ENCODE measurements at places on chromosomes 3 and 15. TPM values are rescaled to one million over a fixed set of nuclear protein-coding genes. Genes with fewer than 3 reads are reported as not detected.

Gene ISL2
- not detected for total RNA-seq

Gene STRIT1
- not detected for total RNA-seq

Gene BFSP2
- total RNA-seq, result not detected

Gene GOLGA8N
- 2.1 TPM for total RNA-seq

Gene COLQ
- 0.83 TPM for total RNA-seq

Gene TTLL13
- not detected for total RNA-seq

Gene SNUPN
- 11.8 TPM for total RNA-seq

Gene CCR4
- 0.66 TPM for total RNA-seq

Gene RAF1
- 89.2 TPM for total RNA-seq

Gene A4GNT
- not detected for total RNA-seq

Gene MAP6D1
- total RNA-seq, result not detected

Gene KLF13
- 54.6 TPM for total RNA-seq

Gene ITIH1
- not detected for total RNA-seq

Gene SPINK8
- not detected for total RNA-seq

Gene TRPC1
- 11.8 TPM for total RNA-seq

Gene SEMA3F
- 112 TPM for total RNA-seq

Gene LARP6
- total RNA-seq, result 0.30 TPM

Gene INKA1
- 20.0 TPM for total RNA-seq

Gene CASR
- not detected for total RNA-seq

Gene POPDC2
- 0.91 TPM for total RNA-seq

Gene IQCB1
- 17.8 TPM for total RNA-seq

Gene KLHL6
- 0.66 TPM for total RNA-seq

Gene SEMA6D
- total RNA-seq, result 1.3 TPM

Gene AQP9
- total RNA-seq, result not detected

Gene LPP
- 68.7 TPM for total RNA-seq

Gene C3orf62
- 3.3 TPM for total RNA-seq

Gene C3orf38
- 15.5 TPM for total RNA-seq

Gene DNAJB11
- 39.5 TPM for total RNA-seq

Gene APH1B
- total RNA-seq, result 7.8 TPM

Gene P2RY12
- not detected for total RNA-seq

Gene FSTL1
- 258 TPM for total RNA-seq

Gene TRMT10C
- 30.1 TPM for total RNA-seq

Gene CKMT1B
- 105 TPM for total RNA-seq

Gene ADAMTS7
- total RNA-seq, result 0.76 TPM

Gene RCCD1
- total RNA-seq, result 8.7 TPM

Gene CHRFAM7A
- total RNA-seq, result not detected

Gene GOLGA8R
- total RNA-seq, result 3.4 TPM

All from esophagus squamous epithelium (tissue), 5 donors.